ENCODE measurements at places on chromosomes 2 and 18. TPM values are rescaled to one million over a fixed set of nuclear protein-coding genes. Genes with fewer than 3 reads are reported as not detected.

Gene CREG2
- total RNA-seq: under 0.01 TPM

Gene ASAP2
- total RNA-seq: 18.6 TPM

Gene COLEC11
- total RNA-seq: 1.1 TPM

Gene SERPINB12
- not detected for total RNA-seq

Gene STON1
- 9.5 TPM for total RNA-seq

Gene NGEF
- total RNA-seq: 0.38 TPM

Gene ZNF396
- total RNA-seq: 1.6 TPM

Gene CTAGE1
- not detected for total RNA-seq

Gene CHAC2
- 2.2 TPM for total RNA-seq

Gene SLC30A3
- 0.38 TPM for total RNA-seq

Gene KCNIP3
- 2.9 TPM for total RNA-seq

Gene SRD5A2
- total RNA-seq: not detected

Gene AQP12A
- total RNA-seq: not detected

Gene LDAH
- 12.3 TPM for total RNA-seq

Gene DPP4
- 42.1 TPM for total RNA-seq

Gene TYW5
- 3.7 TPM for total RNA-seq

Gene ZFAND2B
- total RNA-seq: 30.9 TPM

Gene UPP2
- total RNA-seq: not detected

Gene DSG4
- not detected for total RNA-seq

Gene SMCHD1
- total RNA-seq: 40.6 TPM

Gene CRYBA2
- total RNA-seq: not detected

Gene ZNF512
- total RNA-seq: 16.3 TPM

Gene HTR2B
- total RNA-seq: 14.8 TPM

Gene PLCD4
- total RNA-seq: 4.0 TPM

Gene SCN2A
- 1.8 TPM for total RNA-seq

Gene ST8SIA3
- not detected for total RNA-seq

Gene NABP1
- total RNA-seq: 102 TPM

Gene HOXD4
- total RNA-seq: not detected

Gene G6PC2
- total RNA-seq: not detected

Gene MBP
- 28.9 TPM for total RNA-seq

Gene C2orf15
- 0.12 TPM for total RNA-seq

Gene IL1F10
- not detected for total RNA-seq

Gene ALLC
- total RNA-seq: not detected

Gene ALPG
- total RNA-seq: not detected

Gene PRKAG3
- total RNA-seq: 4.1 TPM

Gene GKN1
- total RNA-seq: not detected

Gene KANSL1L
- total RNA-seq: 12.0 TPM

Gene AQP12B
- not detected for total RNA-seq

Gene SCN9A
- total RNA-seq: 2.6 TPM

Gene AP1S3
- 9.6 TPM for total RNA-seq

Gene ABCB11
- not detected for total RNA-seq

Gene LIMS4
- 1.4 TPM for total RNA-seq

Gene TMEM247
- not detected for total RNA-seq

Gene POMC
- total RNA-seq: 0.59 TPM

Gene ATP5MC3
- 104 TPM for total RNA-seq

Gene CHRND
- not detected for total RNA-seq

Gene SOCS6
- 37.2 TPM for total RNA-seq

Gene CD8A
- total RNA-seq: not detected

Gene NEB
- 0.94 TPM for total RNA-seq

Gene ABCG5
- total RNA-seq: not detected

Gene OR6B2
- not detected for total RNA-seq

Gene ALKAL2
- not detected for total RNA-seq

Gene PTGR3
- 12.5 TPM for total RNA-seq

Gene SOWAHC
- total RNA-seq: 6.0 TPM

Gene ANKRD30B
- total RNA-seq: 0.23 TPM

Gene LMAN1
- total RNA-seq: 174 TPM

Gene NYAP2
- total RNA-seq: not detected

Gene BAZ2B
- 34.3 TPM for total RNA-seq

Gene FAM228A
- total RNA-seq: 2.3 TPM

Gene TCF7L1
- total RNA-seq: 2.0 TPM
